ENCODE measurements at places on chromosomes 11 and 22.

GRCh38 chr11:120524536-120525085 lies 13.1 kb downstream of the GRIK4 start:
- H3K4me3 ChIP-seq: no peak overlapping the region
- H3K36me3 ChIP-seq: no peaks in the 10 kb centered on the region
- H3K27ac ChIP-seq: no peak overlapping the region
- H3K27me3 ChIP-seq: peaks cover 14% of the 10 kb centered on the region
- DNase-seq: no peak
- no peaks in the 10 kb centered on the region for H3K4me1 ChIP-seq

- DNase-seq: no peak
- H3K4me1 ChIP-seq: no peaks in the 10 kb centered on the region
- no peak overlapping the region for H3K27ac ChIP-seq
- H3K4me3 ChIP-seq: no peak overlapping the region
- H3K27me3 ChIP-seq: no peaks in the 10 kb centered on the region
- H3K36me3 ChIP-seq: no peaks in the 10 kb centered on the region
Observed at GRCh38 chr11:63375434-63375833, 5.8 kb downstream of the SLC22A9 start.

GRCh38 chr11:6746626-6747025 lies 25.1 kb downstream of the OR2AG2 start:
- H3K4me1 ChIP-seq: no peaks in the 10 kb centered on the region
- no peaks in the 10 kb centered on the region for H3K36me3 ChIP-seq
- no peaks in the 10 kb centered on the region for H3K27me3 ChIP-seq
- H3K4me3 ChIP-seq: no peak overlapping the region

DNA sequence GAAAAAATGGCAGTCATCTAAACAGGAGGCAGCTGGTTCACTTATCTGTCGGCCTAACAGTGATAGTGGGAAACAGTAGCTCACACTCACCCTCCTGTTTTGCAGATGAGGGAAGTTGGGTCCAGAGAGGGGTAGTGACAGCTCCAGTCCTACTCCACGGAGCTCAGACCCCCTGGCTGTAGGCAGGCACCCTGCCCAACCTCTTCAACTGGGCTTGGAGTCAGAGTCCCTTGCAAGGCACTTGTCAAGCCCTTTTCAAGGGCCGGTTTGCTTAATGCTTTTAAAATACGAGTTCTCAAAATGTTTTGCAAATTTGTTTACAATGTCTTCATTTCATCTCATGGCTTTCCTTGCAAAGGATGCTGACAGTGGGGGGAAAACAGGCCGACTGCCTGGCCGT lies 75.1 kb downstream of the BMAL1 start:
- H3K27ac ChIP-seq: no peak overlapping the region
- peaks cover 2% of the 10 kb centered on the region for H3K4me1 ChIP-seq
- no peak for DNase-seq
- peaks cover 30% of the 10 kb centered on the region for H3K36me3 ChIP-seq

GRCh38 chr11:4094348-4095291 lies at the start of gene RRM1:
RRM1 (plus strand) TSS chr11:4094799; CDS start chr11:4095013, 214 bp downstream.
- peak; percentile 57 for DNase-seq
- peak within 1 kb of the TSS; percentile 81 for H3K27ac ChIP-seq
- no peaks in the 10 kb centered on the region for H3K27me3 ChIP-seq

DNA sequence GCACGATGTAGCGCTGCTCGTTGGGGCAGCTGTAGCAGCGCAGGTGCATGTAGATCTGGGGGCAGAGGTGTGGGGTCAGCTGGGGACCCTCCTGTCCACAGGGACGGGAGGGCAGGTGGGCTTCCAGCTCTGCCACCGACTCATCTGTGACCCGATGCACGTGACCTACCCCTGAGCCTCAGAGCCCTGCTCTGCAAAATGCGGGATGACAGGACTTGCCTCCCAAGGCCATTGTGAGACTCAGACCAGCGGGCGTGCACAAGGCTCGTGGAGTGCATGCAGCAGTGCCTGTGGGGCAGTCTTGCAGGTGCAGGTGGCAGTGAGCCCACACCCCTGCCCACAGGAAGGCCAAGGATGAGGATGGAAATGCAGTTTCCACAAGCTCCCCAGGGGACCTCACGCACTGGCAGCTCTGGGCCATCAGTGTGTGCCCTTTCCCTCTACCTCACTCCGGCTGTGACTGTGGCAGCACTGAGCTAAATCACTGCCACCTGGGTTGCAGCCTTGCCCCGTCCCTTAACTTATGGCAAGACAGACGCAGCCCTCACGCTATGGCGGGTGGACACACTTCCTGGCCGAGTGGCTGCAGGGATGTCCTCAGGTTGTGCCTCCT lies 26.7 kb downstream of the TMEM184B start:
- H3K4me1 ChIP-seq: peaks cover 19% of the 10 kb centered on the region
- peaks cover 27% of the 10 kb centered on the region for H3K36me3 ChIP-seq
- H3K27ac ChIP-seq: no peak overlapping the region
- H3K4me3 ChIP-seq: no peak overlapping the region
- no peaks in the 10 kb centered on the region for H3K27me3 ChIP-seq

DNA sequence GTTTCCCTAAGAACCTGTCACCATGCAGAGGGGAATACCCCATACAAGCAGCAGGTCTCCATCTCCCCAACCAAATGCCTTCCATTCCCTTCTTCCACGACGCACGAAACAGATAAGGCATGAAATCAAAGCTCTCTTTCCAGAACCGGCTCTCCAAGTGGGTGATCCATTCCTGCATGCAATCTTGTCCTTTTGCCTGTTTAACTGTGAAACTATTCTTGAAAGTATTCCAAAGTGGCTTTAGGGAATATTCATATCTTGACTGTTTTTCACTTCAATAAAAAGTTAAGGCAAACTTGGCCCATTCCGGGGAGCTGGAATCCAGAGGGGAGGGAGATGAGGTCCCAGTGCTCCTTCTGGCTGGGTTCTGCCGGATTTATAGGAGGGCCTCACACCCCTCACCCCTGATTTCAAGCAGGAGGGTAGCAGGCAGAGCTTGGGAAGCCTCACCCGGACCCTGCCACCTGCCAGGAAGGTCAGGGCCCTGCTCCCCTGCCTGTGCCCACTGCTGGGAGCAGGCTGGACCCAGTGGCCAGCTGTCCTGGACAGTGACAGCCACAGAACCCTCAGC lies 60.9 kb downstream of the SCGB1A1 start:
- no peak overlapping the region for H3K27ac ChIP-seq
- H3K27me3 ChIP-seq: no peaks in the 10 kb centered on the region
- no peaks in the 10 kb centered on the region for H3K4me1 ChIP-seq

- no peaks in the 10 kb centered on the region for H3K36me3 ChIP-seq
- H3K4me3 ChIP-seq: no peak overlapping the region
- H3K27ac ChIP-seq: no peak overlapping the region
- no peaks in the 10 kb centered on the region for H3K4me1 ChIP-seq
Observed at GRCh38 chr22:23109079-23109347, 32.8 kb downstream of the RSPH14 start.

DNA sequence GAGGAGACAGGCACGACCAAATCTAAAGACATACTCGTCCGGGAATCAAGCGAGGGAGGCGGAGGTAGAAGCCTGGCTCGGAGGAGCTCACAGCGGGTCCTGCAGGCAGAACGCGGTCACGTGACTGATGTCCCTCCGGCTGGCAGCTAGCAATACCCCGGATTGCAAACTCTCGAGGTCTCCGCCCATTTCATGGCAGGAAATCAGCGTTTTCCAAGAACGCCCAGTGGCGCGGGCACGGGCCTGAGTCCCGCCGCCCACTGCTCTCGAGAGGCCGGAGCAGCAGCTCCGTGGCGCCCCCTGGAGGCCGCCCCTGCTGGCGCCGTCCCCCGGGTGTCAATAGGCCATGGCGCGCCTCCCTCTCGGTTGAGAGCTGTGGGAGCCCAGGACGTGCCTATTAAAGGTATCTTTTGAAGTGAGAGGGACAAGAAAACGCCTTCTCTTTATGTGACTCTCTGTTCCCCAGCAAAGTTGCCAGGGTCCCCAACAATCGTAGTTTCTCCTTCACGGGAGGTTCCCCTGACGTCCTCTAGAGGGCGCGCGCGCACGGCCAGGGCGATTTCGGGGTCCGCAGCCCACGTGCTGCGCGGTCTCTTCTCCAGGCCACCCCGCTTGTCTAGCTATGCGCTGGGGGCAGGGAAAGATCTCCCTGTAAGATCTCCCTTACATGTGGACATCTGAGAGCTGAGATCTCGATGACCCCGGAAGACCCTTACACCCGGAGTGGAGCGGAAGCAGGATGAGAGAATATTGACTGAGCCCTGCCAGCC lies 37.3 kb upstream of the RBFOX2 start:
- peak overlapping the region; percentile 59 for H3K4me3 ChIP-seq
- no peaks in the 10 kb centered on the region for H3K27me3 ChIP-seq
- H3K36me3 ChIP-seq: no peaks in the 10 kb centered on the region

DNA sequence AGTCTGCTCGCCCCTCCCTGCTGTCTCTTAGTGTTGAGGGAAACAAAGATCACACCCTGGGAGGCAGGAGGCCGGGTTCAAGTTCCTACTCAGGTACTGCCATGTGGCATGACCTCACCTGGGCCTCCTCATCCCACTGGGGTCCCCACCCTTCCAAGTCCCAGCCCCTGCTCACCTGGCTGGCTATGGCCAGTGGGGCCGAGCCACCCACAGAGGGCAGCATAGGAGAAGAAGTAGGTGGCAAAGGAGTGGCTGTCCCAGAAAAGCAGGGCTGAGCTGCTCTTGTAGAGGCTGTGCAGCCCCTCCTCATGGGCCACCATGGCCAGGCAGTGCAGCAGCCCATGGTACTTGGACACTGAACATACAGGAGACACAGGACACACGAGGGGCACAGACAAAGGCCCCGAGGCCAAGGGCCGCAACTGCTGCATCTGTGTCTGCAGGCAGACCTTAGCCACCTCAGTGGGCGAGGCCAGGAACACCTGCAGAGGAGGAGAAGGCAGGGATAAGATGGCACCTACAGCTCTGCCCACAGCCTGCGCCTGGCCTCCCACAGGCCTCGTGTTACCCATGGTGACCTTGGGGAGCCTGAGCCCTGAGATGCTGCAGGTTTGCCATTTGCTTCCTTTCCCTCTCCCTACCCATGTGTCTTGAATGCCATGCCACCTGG lies 50.6 kb upstream of the MPEG1 start:
- H3K27me3 ChIP-seq: no peaks in the 10 kb centered on the region
- H3K4me3 ChIP-seq: no peak overlapping the region
- peaks cover 18% of the 10 kb centered on the region for H3K4me1 ChIP-seq
- H3K36me3 ChIP-seq: no peaks in the 10 kb centered on the region
- no peak for DNase-seq
- H3K27ac ChIP-seq: no peak overlapping the region

DNA sequence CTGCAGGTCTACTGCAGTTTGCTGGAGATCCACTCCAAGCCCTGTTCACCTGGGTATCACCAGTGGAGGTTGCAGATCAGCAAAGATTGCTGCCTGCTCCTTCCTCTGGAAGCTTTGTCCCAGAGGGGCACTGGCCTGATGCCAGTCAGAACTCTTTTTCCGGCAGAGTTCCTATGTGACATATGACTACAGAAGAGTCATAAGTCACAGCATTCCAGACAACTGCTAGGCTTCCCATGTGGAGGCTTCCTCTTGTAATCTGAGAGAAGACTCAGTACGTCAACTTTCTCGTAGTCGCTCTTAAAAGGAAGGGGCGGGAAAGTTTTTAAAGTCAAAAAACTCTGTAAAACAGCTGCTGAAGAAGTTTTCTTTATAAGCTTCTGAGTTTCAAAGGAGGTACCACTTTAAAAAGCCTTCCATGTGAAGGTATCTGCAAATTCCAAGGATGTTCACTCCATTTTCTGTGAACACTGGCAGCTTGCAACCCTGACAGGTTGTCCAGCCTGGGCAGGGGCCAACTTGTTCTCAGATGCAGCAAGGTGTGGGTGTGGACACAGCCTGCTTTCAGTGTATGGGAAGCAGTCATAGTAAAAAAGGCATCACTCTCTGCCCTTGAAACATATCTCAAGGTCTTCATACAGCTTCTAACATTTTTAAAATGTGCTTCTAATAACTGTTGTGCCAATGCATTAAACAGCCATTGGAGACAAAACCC lies 97.8 kb downstream of the ME3 start:
- no peaks in the 10 kb centered on the region for H3K27me3 ChIP-seq
- DNase-seq: no peak
- H3K4me1 ChIP-seq: peaks cover 18% of the 10 kb centered on the region
- H3K36me3 ChIP-seq: no peaks in the 10 kb centered on the region

DNA sequence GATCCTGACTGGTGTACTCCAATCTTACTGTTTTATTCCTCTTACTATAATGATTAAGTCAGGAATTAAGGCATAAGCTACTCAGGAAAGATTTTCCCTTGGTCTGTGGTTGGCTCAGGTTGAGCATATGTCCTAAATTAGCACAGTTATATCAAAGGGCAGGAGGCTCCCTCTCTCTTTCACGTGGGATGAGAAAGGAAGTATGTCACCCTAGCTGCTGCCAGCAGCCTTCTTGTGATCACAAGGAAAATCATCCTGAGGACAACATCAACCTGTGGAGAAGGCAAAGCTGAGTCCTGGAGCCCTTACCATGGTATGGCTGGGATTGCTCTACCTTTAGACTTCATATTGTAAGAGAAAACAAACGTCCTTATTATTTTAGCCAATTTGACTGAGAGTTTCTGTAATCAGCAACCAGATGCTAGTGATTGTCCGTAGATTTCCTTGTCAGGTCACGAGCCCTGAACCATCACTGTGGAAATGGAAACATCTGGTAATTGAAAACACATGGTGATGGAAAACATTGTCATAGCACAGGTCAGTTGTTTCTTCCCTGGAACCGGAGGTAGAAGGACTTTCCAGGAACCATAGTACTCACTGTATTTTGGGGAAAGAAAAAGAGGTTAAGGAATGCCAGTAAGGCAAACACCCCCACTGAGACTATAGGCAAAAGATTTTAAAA lies 40.6 kb upstream of the DEUP1 start:
- H3K27me3 ChIP-seq: no peaks in the 10 kb centered on the region
- no peak for DNase-seq

DNA sequence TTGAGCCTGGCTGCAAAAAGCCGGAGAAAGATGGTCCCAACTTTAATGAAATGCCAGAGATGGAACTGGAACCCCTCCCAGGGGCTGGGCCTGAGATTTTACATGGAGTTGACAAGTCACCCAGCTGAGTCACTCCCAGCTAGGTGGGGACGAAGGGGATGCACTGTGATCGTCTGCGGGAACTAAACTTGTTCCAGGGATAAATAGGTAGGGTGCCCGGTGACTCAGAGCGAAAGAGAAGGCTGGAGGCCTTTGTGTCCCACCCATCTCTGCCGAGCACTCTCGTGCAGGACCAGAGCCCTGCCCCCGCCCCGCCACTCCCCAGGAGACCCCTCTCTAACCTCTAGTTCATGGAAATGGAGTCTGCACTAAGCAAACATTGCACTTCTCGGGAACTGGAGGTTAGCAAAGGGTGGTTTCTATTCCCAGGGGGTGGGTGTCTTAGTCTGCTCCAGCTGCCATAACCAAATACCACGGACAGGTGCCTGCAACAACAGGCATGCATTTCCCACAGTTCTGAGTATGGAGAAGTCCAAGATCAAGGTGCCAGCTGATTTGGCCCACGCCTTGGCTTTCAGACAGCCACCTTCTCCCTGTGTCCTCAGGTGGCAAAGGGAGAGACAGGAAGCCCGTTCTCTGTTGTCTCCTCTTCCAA lies 60.7 kb upstream of the FADD start:
- no peak overlapping the region for H3K4me3 ChIP-seq
- no peaks in the 10 kb centered on the region for H3K36me3 ChIP-seq
- H3K4me1 ChIP-seq: peaks cover 29% of the 10 kb centered on the region
- DNase-seq: peak; percentile 67
- H3K27me3 ChIP-seq: no peaks in the 10 kb centered on the region
- peak overlapping the region; percentile 31 for H3K27ac ChIP-seq

- peaks cover 35% of the 10 kb centered on the region for H3K36me3 ChIP-seq
- H3K4me1 ChIP-seq: peaks cover 3% of the 10 kb centered on the region
- H3K27ac ChIP-seq: no peak overlapping the region
Observed at GRCh38 chr22:46113910-46114517, 36.3 kb upstream of the PPARA start.

All from keratinocyte (primary cell).